ENCODE measurements at places on chromosomes 16 and 17.

DNA sequence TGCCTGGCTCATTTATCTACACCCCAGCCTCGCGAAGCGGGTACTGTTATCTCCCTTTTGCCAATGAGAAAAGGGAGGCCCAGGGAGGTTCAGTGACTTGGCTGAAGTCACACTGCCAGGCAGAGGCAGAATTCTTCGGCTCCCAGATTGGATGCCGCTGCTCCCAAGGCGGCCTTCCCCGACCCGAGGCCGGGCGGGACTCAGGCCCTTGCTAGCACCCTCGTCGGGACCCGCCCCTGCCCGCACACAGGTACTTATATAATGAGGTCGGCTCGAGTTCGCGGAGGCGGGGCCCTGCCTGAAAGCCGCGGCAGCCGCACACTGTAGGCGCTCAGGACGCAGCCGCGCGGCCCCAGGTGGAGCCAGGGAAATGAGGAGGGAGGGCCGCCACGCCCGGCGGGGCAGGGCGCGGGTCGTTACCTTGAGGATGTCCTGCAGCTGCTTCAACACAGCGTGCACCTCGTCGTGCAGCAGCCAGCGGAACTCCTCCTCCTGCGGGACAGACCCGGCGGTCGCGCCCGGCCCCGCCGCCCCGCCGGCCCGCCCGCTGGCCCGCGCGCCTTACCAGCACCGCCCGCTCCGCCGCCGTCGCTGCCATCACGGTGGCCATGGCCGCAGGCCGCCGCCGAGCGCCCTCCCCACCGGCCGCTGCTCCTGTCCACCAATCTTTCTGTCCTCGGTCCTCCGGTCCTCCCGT lies at the start of gene ROGDI:
TSS of gene ROGDI (minus strand) at position 672 of the 697 bp plus-strand sequence. CDS start at position 610, 62 bp downstream.
- peak; percentile 31 for DNase-seq

DNA sequence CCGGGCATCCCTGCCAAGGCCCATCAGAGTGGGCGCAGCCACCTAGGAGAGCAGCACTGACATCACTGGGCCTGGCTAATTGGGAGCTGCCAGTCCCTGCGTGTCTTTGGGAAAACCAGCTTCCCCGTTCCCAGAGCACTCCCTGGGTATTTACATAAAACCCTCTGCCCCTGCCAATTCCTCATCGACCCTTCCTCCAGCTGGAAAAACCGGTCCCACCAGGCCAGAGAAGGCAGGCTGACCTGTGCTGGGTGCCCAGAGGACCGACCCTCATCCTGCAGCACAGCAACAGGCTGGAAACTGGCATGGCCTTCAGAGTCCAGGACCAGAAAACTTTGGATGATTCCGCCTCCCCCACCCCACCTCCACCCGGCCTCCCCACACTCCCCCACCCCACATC lies 8.2 kb upstream of the FOXN1 start:
- DNase-seq: no peak

- no peak for DNase-seq
Measured at GRCh38 chr16:21940570-21940969, 12.6 kb upstream of the UQCRC2 start.

GRCh38 chr17:6638046-6638908 lies 2.2 kb downstream of the KIAA0753 start:
- no peak for DNase-seq

GRCh38 chr16:26491962-26492361 lies 574.8 kb upstream of the C16orf82 start:
- no peak for DNase-seq
